Activated CD8-positive, alpha-beta memory T cell treated with anti-CD3 and anti-CD28 coated beads for 1 hour (primary cell): ENCODE measurements at places on chromosomes 4 and X.

- DNase-seq: no peak
Measured at GRCh38 chr4:105594099-105595010, 41.9 kb downstream of the ARHGEF38 start.

- DNase-seq: no peak
Measured at GRCh38 chr4:4245172-4245571, 2.9 kb downstream of the TMEM128 start.

GRCh38 chrX:150543230-150544155 lies 24.9 kb upstream of the MTM1 start:
- no peak for DNase-seq

DNA sequence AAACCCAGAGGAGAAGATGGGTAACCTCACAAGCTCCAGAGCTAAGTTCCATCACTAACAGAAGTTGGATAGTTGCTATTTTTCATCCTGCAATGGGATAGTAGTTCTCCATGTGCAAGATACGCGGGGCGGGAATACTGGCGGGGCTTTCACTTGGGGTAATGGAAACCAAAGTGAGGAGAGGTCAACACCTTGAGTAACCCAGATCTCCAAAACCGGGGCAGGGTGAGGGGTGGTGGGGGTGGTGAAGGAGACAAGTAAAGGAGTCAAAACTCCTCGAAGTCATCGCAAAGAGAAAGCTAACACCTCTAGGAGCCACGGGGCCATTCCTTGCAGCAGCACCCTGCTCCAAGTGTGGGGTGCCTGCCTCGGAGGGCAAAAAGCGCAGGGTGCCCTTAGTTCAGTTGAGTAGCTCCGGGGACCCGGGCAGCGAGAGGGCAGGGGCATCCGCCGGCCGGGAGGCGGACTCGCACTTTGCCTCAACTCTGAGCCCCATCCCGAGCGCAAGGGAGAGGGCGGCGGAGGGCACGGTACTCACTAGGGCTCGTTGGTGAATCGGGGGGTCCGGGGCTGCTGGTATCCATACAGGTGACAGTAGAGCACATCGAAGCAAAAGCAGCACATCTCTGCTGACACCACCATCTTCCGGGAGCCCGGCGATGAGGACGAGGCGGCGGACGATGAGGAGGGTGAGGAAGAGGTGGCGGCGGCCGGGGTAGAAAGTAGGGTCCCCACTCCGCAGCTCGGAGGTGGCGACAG lies 645 bp downstream of the AMMECR1 start:
- DNase-seq: no peak
